Astrocyte (in vitro differentiated cells and primary cell): ENCODE measurements at places on chromosomes 1 and 21.

- peak; percentile 13 for DNase-seq
Measured at GRCh38 chr1:169858467-169858866, 35.2 kb downstream of the SCYL3 start.

GRCh38 chr21:44950351-44950750, 10.5 kb downstream of the SLX9 start:
- no peak for DNase-seq

GRCh38 chr1:246669659-246670058, 54.5 kb upstream of the SCCPDH start:
- no peak for DNase-seq

GRCh38 chr1:227182012-227182411, 136.3 kb downstream of the CDC42BPA start:
- no peak for DNase-seq

- no peak for DNase-seq
Measured at GRCh38 chr1:53964109-53964508, 18.0 kb downstream of the LRRC42 start.

GRCh38 chr1:204084247-204084772, 11.4 kb downstream of the SOX13 start:
- DNase-seq = no peak

DNA sequence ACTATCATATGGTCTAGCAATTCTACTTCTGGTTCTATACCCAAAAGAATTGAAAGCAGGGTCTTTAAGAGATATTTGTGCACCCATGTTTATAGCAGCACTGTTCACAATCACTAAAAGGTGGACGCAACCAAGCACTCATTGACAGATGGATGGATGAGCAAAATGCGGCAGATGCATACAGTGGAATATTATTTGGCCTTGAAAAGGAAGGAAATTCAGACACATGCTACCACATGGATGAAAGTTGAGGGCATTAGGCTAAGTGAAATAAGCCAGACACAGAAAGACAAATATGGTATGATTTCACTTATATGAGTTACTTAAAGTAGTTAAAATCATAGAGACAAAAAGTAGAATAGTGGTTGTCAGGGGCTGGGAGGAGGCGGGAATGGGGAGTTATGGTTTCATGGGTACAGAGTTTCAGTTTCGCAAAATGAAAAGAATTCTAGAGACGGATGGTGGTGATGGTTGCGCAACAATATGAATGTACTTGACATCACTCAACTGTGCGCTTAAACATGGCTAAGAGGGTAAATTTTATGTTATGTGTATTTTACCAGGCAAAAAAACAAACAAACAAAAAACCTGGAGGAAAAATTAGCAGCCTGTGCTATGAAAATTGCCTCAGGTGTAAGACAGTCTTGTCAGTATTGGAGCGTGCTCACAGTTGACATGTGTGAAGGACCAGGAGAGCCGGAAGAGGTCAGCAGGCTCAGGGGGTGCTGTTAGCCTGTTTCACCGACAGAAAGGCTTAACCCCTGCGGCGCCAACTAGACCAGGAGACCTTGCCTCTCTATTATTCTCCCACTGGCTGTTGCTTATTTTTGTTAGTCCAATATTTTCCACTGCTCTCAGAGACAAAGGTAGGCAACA, 26.5 kb downstream of the CD247 start:
- DNase-seq = no peak

GRCh38 chr21:32198384-32198783, 80.5 kb downstream of the MIS18A start:
- no peak for DNase-seq

GRCh38 chr1:61131716-61132115, 49.4 kb downstream of the NFIA start:
- DNase-seq = no peak

GRCh38 chr1:31609514-31610118, 7.9 kb upstream of the HCRTR1 start:
- DNase-seq = no peak

DNA sequence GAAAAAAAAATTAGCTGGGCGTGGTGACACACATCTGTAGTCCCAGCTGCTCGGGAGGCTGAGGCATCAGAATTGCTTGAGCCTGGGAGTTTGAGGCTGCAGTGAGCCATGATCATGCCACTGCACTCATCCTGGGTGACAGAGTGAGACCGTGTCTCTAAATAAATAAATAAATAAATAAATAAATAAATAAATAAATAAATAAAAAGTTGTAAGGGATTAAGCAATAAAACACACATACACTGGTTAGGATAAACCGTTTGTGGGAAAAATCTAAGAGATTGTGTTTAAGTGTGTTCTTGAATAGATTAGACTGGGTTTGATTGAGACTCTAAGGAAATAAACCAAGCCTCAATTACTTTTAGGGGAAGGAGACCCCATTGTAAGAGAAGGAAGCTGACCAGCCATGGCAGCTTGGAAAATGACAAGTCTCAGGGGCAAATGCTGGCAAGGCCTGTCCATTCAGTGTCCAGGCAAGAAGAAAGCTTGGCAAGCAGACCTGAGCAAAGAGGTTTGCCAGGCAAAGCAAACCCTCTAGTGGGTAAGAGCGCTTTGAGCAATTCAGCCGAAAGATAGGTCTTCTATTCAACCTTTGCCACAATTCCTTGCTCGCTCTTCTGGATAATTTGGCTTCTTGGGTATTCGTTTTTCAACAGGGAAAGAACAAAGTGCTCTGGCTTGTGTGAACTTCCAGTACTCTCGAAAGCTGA, 106.9 kb upstream of the SERBP1 start:
- DNase-seq = no peak

DNA sequence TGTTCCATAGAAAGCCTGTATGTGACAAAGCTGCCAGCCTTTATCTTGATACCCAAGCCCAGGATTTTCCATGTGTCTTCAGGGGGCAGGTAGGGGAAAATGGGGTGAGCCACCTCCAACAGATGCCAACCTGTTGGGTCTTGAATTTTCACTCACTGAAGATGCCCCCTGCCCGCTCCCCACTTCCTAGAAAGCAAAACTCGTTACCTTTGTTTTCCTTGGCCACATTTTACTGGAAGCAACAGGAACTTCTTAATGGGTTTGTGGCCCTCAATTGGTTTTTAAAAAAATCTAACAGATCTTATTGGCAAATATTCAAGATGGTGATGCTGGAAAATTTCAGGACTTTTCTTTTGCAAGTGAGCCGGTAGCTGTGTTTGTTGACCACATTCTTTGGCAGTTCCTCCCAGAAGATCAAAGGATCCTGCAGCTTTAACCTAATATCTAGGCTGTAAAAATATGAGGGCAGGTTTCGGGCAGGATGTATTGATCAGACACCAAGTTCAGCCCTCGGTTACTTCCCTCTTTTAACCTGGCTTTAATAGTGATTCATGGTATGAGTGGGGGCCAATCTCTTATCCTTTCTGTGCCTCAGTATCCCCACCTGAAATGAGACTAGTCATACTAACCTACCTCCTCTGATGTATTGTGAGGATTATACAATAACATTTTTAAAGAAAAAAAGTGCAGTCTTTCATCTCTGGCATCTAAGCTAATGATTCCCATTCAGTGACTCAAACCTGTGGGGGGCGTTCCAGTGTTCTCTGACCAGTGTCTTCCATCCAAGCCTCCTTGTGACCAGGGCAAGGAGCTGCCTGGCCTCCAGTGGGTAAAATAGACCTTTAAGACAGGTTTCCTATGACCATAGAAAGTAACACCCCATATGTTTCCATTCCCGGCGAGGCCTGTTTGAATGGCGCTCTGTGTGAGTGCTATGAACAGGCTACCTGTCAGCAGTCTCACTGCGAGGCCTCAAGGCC, 21.3 kb upstream of the GNPAT start:
- DNase-seq = no peak

DNA sequence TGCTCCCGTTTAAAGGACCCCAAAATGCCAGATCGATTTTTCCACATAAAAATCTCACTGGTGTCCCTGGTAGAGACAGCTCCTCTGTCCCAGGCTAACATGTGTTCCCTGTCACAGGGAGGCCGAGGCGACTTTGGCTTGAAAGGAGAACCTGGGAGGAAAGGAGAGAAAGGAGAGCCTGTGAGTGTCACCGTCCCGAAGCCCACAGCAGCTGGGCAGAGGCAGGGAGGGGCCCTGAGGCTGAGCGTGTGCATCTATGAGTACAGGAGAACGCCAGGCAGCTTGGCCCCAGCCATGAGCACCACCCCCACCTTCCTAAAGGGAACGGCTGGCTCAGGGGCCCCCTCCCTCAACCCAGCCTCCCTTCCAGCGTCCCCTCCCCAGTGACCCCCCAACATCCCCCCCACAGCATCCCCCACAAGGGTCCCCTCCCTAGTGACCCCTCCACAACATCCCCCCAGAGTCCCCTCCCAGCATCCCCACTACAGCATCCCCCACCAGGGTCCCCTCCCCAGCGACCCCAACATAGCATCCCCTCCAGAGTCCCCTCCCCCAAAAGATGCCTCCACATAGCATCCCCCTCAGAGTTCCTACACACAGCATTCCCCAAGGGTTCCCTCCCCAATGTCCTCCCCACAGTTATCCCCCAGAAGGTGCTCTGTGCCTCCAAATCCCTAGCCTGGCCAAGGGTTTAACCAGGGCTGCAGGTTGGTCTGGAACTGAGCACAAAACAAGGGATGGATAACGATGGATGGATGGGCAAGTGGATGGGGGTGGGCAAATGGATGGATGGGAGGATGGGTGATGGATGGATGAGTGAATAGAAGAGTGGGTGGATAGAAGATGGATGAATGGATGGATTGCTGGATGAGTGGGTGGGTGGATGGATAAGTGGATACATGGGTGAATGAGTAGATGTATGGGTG, 25.1 kb downstream of the COL6A2 start:
- DNase-seq = no peak

GRCh38 chr1:9065213-9065751, 4.2 kb downstream of the SLC2A5 start:
- DNase-seq = no peak

GRCh38 chr21:29526545-29526944, 227.8 kb downstream of the BACH1 start:
- DNase-seq = no peak

DNA sequence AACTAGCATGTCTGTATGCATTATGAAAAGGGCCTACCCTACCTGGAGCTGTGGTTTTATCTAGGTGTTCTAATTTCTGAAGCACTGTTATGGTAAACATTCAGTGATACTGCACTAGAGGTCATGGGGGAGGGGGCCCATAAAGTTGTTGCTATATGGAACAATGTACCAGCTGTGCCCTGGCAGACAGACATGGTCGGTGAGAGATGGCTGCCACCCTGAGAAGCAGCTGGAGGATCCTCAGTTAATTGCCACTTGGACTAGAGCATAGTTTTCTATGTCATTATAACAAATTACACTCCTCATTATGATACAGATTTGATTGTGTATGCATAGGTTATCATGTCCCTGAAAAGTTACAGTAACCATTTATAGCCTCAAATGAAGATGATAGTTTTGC, 45.4 kb downstream of the ILDR2 start:
- DNase-seq = no peak

DNA sequence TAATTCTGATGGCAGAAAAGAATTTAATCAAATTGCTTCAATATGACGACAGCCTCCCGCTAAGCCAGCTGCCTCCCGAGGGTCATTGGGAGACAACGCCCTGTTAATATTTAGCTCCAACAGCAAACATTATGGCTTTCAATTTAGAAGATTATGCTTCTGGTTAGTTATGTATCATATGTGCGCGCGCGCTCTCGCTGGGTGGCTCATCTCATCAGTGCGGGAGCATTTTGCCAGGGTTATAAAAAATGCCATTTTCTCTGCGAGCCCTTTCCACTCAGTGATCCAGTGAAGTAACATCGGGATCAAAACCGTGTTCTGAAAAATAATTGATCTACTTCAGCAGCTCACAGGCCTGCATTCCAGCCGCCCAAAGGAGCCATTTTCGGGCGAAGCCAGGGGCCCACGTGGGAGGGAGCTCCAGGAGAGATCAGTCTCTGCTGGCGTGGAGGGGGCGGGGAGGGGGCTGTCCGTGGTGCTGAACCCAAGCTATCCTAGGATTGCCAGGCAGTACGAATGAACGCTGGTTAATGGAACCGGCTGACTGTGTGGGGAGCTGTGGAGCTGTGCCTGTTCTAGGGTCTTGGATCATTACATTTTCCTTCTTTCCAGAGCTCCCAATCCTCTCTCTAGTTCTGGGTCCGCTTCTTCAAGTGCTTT, 219.1 kb upstream of the ZC3H12A start:
- DNase-seq = no peak

DNA sequence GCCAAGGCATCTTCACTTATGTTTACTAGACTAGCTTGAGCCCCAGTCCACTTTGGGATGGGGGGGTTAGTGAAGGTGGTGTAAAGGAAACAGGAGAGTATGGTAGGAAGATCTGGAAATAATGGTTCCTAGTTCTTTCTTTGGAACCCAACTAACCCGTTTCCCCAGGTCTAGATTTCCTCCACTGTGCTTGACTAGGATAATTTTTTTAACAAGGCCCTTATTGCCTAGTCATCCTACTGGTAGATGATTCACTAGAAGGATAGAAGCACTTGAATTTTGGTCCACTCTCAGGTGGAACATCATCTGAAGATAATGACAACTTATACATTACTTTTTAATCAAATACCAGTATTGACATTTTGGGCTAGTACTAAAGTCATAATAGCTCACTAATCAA, 45.9 kb upstream of the MYOCOS start:
- DNase-seq = no peak

DNA sequence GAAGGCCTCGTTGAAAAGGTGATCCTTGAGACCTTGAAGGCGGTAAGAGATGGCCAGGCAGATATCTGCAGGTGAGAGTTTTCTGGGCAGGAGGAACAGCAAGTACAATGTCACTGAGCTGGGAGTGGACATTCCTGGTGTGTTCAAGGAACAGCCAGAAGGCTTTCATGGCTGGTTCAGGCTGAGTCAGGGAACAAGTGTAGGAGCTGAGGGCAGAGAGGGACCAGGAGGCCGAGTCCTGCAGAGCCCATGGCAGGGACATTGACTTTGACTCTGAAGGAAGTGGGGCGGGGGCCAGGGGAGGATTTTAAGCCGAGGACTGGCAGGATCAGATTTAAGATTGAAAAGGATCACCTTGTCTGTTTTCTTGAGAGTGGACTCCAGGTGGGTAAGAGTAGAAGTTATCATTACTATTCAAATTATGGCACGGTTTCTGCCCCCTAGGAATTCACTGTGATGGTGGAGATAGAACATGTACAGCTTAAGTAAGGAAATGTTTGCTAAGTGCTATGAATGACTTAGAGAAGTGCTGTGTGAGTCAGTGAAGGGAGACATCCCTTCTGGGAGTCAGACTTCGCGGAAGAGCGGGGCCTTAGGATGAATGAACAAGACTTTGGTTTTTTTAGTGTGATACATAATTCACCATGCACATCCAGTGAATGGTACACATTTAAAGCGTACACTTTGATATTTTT, 202.3 kb downstream of the KIF26B start:
- DNase-seq = no peak

GRCh38 chr21:39696618-39697017, 48.4 kb upstream of the IGSF5 start:
- DNase-seq = peak; percentile 5

DNA sequence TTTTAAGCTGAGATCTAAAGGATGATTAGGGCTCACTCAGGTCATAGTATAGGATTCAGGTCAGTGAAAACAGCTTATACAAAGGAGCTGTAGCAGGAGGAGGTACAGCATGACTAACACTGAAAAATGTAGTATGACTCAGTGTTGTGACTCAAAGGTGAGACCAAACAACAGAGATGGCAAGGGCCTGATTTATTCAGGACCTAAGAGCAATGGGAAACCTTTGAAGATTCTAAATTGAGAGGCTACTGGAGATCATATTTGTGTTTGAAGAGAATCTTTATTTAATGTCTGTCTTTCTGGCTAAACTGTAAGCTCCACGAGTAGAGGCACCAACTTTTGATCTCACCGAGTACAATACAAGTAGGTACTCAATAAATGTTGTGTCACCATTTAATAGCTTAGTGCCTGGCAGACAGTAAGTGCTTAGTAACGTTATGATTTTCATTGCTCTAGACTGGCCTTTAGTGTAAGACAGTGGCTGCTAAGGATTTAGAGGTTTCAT, 43.5 kb downstream of the PRKAA2 start:
- DNase-seq = peak; percentile 87

- peak; percentile 0 for DNase-seq
Measured at GRCh38 chr21:18245464-18245967, 883 bp downstream of the CHODL start.
